Right lung (tissue), 10 donors: ENCODE measurements at places on chromosomes 12 and 14. TPM values are rescaled to one million over a fixed set of nuclear protein-coding genes. Genes with fewer than 3 reads are reported as not detected.

Gene HVCN1
- 18.1 TPM for polyA plus RNA-seq

Gene IL23A
- 0.64 TPM for polyA plus RNA-seq

Gene GLT8D2
- 24.7 TPM for polyA plus RNA-seq

Gene PLEK2
- polyA plus RNA-seq, result 2.8 TPM

Gene ALDH2
- 103 TPM for polyA plus RNA-seq

Gene ANG
- 10.1 TPM for polyA plus RNA-seq

Gene CMAS
- polyA plus RNA-seq, result 44.3 TPM

Gene STAC3
- polyA plus RNA-seq, result 4.6 TPM

Gene CD163L1
- 4.7 TPM for polyA plus RNA-seq

DNA sequence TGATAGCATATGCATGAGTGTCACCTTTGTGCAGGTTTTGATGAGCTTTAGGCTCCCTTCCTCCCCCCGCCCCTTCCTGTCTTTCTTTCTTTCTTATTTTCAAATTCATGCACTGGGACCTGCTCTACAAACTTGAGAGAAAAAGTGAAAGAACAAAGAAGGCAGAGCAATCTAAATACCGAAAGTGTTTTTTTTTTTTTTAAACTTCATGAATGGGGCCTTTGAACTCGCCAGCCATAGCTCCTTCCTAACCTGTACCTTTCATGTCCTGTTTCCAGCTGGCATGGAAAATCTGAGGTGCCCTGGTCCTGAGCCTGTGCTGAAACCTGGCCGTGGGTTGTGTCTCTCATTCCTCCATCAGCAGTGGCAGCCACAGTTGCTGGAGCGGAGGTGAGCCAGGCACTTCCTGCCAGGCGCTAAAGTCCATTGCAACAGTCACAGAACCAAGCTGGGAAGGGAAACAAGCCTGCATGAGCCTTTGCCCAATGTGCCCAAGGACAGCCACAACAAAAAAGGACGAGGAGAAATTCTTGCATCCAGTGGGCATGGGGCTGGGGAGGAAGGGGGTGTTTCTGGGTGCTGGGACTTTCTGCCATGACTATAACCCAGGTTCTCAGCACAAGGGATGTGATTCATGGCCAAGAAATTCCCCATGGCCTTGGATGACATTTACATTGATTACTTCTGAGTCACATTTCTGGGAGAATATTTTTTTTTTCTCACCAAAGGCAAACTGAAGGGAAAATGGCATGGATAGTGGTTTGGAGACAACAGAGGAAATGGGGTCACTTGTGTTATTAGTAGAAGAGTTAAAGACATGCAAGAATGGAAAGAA lies 102.7 kb downstream of the TMEM30B start:
- DNase-seq, result no peak

- no peak for DNase-seq
These were observed 29.3 kb downstream of the ACTR6 start for GRCh38 chr12:100229876-100230275.

- DNase-seq, result peak; percentile 38
These were observed 601 bp downstream of the ZNF839 start for GRCh38 chr14:102320033-102320660.

GRCh38 chr12:54173066-54173726 lies 15.6 kb downstream of the SMUG1 start:
- DNase-seq, result peak; percentile 41

GRCh38 chr12:51620448-51620847 lies 29.4 kb downstream of the SCN8A start:
- no peak for DNase-seq

DNA sequence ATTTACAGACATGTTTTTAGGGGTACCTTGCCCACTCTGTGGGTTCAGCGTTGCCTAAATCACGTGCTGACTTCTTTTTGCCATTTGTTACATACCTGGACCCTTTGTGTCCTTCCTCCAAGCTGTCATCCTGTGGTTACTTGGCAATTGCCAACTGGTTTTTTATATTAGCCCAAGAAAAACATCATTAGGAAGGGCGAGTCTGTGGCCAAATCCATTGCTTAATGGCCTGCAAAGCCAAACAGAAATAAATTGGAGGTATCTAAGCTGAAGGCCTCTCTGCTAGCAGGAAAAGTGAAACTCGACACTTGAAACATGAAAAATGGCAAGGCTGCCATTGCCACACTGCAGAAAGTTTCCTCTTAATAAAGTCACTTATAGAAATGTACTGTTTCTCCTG lies 190.4 kb downstream of the NUAK1 start:
- DNase-seq, result no peak

DNA sequence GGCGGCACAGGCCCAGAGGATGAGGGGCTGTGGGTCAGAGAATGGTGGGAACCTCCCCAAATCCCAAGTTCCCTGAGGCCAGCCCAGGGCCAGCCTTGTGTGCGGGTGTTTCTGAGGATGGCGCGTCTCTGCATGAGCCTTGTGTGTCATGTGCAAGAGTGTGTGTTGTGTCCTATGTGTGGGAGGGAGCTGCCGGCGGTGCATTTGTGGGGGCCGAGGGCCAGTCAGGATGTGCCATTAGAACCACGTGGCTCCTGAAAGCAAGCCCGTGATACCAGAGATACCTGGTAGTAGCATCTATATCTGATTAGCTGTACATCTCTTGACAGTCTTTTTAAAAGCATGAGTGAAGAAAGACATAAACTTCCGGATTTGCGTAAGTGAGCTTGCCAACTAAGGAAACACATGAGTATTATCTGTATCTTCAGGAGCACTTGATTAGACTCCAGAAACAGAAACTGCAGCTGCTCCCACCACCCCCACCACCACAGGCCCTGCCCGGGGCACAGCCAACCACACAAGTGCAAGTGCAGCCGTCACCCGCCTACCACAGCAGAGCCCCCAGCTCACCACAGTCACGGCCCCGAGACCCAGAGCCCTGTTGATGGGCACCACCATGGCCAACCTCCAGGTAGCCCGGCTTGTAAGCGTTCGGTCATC lies 19.2 kb downstream of the DDX51 start:
- DNase-seq, result no peak

DNA sequence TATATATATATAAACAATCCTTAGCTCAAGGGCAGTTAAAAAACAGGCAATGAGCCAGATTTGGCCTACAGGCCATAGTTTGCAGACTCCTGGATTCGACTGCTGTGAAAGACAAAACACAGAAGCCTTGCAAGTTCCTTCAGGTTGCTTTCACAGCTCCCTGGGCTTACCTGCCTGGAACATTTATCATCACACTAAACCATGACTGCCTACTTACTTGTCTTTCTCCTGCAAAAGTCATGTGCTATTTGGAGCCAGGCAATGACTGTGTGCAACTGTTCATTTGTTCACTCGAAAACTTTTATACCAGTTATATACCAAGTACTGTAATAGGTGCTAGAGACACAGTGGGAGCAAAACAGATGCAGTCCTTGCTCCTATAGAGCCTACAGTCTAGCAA lies 2.2 kb upstream of the RPS6KA5 start:
- no peak for DNase-seq

- no peak for DNase-seq
These were observed 53.7 kb downstream of the KCNC2 start for GRCh38 chr12:75155962-75156361.

- DNase-seq, result no peak
These were observed 27.9 kb downstream of the PCNX1 start for GRCh38 chr14:70935135-70935534.

- DNase-seq, result no peak
These were observed 170.1 kb upstream of the PWP1 start for GRCh38 chr12:107515446-107515958.

DNA sequence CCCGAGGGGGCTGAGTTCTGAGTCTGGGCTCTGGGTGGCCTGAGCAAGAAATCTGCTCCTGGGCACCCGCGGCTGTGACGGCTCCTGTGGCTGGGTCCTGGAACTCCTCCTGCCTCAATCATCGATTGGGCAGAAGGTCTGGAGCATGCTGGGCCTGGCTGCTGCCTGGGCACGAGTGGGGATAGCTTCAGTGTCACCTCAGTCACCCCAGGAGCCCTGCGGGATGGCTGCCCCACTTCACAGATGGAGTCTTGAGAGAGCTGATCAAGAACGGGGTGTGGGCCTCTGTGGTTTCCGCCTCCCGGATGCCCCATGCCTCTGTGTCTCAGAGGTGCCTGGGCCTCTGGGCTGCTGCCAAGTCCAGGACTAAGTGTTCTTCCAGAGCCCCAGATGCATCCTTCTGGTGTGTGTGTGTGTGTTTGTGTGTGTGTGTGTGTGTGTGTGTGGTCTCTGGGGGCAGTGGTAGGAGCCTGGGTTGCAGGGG lies 185.6 kb upstream of the C14orf180 start:
- DNase-seq, result peak; percentile 44

GRCh38 chr12:1073652-1074051 lies 82.6 kb downstream of the ERC1 start:
- DNase-seq, result no peak

DNA sequence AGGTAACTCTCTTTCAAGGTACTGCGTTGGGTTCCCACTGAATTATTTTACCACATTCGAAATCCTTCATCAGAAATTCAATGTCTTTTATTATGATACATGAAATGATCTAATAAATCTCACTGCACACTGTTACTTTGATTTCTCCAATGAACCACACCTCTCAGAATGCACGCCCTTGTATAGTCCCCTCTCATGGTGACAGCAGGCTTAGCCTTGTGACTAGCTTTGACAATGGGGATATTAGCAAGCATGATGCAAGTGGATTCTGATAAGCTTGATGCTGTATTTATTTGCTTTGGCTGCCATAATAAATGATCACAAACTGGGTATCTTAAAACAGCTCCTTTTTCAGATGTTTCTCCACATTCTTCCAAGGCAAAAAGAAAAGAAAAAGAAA lies 100.4 kb upstream of the ETV6 start:
- DNase-seq, result no peak

- no peak for DNase-seq
These were observed 72.8 kb downstream of the SLCO1B3 start for GRCh38 chr12:20883288-20883687.

GRCh38 chr12:24709216-24709615 lies 239.7 kb downstream of the BCAT1 start:
- DNase-seq, result no peak

- no peak for DNase-seq
These were observed 2.4 kb downstream of the SLC17A8 start for GRCh38 chr12:100359248-100359647.
